ENCODE measurements at places on chromosomes 12 and 14. TPM values are rescaled to one million over a fixed set of nuclear protein-coding genes. Genes with fewer than 3 reads are reported as not detected.
A peak's percentile ranks its signal among the peaks of the same experiment; 100 is the strongest.

Gene IAPP
- 0.09 TPM for total RNA-seq

GRCh38 chr14:36975834-36976233, 196.6 kb downstream of the SLC25A21 start:
- no peak overlapping the region for H3K27ac ChIP-seq
- no peak for DNase-seq
- no peak overlapping the region for H3K4me3 ChIP-seq
- H3K27me3 ChIP-seq: no peaks in the 10 kb centered on the region
- no peaks in the 10 kb centered on the region for H3K4me1 ChIP-seq

DNA sequence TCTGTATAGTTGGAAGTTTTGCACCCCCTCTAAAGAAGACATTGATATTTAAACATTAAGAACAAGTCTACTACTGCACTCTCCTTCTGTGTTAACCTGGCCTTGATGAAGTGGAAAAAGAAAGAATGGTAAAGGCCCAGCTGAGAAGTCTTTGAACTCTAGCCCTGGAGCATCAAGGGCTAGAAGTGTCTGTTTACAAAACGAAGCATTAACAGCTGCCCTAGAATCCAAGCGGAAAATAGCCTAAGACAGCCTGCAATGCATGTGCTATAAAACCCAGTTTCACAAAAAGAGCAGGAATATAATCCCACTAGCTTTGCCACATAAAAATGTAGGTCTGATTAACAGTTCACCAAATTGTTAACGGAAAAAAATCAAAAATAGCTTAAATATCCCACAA, 60.5 kb downstream of the NUMB start:
- no peaks in the 10 kb centered on the region for H3K27me3 ChIP-seq
- no peak overlapping the region for H3K27ac ChIP-seq
- no peak overlapping the region for H3K4me3 ChIP-seq
- H3K36me3 ChIP-seq: no peaks in the 10 kb centered on the region
- peaks cover 5% of the 10 kb centered on the region for H3K4me1 ChIP-seq

GRCh38 chr12:88630561-88630960, 50.3 kb upstream of the KITLG start:
- no peaks in the 10 kb centered on the region for H3K4me1 ChIP-seq
- H3K27me3 ChIP-seq: no peaks in the 10 kb centered on the region
- H3K36me3 ChIP-seq: no peaks in the 10 kb centered on the region
- no peak overlapping the region for H3K4me3 ChIP-seq
- no peak overlapping the region for H3K27ac ChIP-seq
- DNase-seq: no peak

- no peak overlapping the region for H3K4me3 ChIP-seq
- no peaks in the 10 kb centered on the region for H3K27me3 ChIP-seq
- no peaks in the 10 kb centered on the region for H3K4me1 ChIP-seq
- H3K27ac ChIP-seq: no peak overlapping the region
- DNase-seq: no peak
- H3K36me3 ChIP-seq: no peaks in the 10 kb centered on the region
Observed at GRCh38 chr14:105366386-105367074, 31.8 kb upstream of the TEX22 start.

DNA sequence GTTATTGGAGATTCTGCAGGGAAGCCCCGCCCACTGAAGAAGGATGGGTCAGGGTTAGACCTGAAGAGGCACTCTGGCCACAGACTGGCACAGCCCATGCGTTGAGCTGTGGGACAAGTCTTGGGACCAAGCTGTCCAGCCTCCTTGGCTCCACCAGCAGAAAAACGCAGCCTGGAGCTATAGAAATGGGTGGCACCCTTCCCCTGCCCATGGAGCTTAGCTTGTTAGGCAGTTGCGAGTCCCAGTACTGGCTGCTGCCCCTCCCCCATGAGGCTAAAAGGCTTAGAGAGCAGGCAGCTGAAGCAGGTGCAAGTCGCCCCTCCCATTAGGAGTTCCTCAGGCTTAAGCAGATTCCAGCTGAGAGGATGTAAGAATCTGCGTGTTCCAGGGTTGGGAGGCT, 1124.0 kb upstream of the TMEM132C start:
- H3K36me3 ChIP-seq: no peaks in the 10 kb centered on the region
- H3K27ac ChIP-seq: no peak overlapping the region
- no peaks in the 10 kb centered on the region for H3K27me3 ChIP-seq
- peak; percentile 21 for DNase-seq
- no peaks in the 10 kb centered on the region for H3K4me1 ChIP-seq

DNA sequence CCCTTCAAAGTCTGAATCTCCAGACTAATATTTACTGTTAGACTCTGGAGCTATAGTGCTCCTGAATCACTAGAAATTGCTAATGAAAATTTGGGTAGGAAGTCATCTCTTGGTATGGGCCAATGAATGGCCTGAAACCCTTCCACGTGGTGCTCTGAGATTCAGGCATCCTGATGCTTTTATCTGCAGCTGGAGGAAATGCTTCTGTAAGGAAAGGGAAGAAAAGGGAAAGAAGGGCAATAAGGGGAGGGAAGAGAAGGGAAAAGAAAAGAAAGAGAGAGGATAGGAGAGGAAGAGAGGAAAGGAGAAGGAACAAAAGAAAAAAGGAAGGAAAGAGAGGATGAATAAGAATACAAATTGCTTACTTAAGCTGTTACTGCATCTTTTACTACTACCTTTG, 182.3 kb downstream of the GRIP1 start:
- H3K27ac ChIP-seq: no peak overlapping the region
- no peak for DNase-seq
- H3K4me1 ChIP-seq: no peaks in the 10 kb centered on the region
- no peaks in the 10 kb centered on the region for H3K36me3 ChIP-seq

Measured in cardiac muscle cell (in vitro differentiated cells and primary cell).